ENCODE measurements at places on chromosomes 12 and 14.
A peak's percentile ranks its signal among the peaks of the same experiment; 100 is the strongest.

GRCh38 chr12:57621497-57622292 is 10.5 kb downstream of the ARHGEF25 start:
- peak; percentile 68 for DNase-seq

GRCh38 chr14:20606190-20606901 is 15.2 kb upstream of the RNASE12 start:
- peak; percentile 72 for DNase-seq

DNA sequence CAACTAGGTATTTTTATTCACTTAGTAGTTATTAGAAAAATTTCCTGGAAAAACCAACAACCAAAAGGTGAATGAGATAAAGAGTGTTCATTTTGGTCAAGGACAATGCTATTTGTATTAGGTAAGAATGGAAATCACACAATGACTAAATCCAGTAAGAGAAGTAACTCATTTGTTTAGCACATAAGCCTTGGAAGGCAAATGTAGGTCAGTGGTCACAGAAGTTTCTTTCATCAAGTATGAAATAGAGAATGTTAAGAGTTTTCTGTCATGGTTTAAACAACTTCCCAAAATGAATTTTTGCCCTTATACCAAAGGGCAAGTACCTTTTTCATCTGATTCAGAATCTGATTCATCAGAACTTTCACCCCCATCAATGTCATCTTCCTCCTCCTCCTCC is 101.7 kb downstream of the KIF21A start:
- no peak for DNase-seq

DNA sequence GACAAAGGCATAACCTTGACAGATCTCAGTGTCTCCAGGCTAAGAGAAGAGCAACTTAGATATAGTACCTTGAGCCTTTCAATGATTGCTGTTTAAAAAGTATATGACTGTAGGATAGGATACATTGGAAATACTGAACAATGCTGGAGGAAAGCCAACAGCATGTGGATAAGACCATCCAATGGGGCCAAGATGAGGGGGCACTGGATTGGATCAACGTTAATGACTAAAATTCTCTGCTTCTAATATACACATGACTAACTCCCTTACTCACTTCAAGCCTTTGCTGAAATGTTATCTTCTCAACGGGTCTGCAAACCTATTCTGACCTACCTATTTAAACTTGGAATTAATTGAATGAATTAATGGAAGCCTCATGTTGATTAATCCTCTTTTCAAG is 354.9 kb downstream of the RAD51B start:
- DNase-seq, result no peak

DNA sequence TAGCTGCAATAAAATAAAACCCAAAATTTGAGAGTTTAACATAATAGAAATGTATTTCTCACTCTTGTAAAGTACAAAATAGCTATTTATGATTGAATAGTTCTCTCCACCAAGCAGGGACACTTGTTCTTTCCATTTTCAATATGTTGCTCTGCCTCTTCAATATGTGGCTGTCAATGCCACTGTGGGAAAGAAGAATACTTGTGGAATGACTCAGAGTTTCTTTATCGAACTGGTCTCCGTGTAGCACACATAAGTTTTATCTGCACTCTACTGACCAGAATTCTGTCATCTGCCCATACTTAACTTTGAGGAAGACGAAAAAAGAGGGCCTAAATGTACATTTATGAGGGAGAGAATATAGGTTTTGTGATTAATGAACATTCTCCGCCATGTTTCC is 256.9 kb downstream of the ATXN7L3B start:
- no peak for DNase-seq

DNA sequence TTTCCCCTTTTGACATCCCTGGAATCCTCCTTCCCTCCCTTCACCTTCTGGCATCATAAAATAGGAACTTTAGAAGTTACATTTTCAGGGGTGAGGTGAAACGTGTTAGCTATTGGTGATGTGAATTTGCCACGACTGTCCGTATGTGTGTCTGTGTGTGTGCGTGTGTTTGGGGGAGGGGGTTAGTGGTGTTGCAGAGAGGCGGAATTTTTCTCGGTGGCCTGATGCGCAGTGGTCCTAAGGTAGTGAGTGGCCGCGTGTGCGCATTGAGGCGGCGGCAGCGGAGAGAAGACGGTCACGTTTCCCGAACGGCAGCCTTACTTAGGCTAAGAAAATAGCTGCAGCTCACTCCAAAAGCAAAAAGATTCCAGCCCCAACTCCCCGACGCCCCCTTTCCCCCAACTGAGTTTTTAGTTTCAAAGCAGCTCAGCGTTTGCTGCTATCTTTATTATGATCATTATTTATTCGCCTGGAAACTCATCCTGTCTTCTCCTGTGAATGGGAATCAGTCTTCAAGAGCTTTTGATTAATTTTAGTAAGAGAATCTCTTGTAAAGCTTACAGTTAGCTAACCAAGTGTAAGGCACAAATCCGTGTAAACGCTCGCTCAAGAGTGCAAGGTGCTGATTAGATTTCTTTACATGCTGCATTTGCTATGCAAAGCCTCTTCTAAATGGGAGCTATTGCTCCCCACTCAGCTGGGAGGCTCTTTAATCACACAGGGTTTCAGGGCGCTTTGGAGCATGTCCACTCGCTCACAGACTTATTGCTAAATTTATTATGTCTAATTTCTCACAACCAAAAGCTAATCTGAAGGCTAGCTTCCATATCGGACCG is 4.7 kb downstream of the FLRT2 start:
- no peak for DNase-seq

DNA sequence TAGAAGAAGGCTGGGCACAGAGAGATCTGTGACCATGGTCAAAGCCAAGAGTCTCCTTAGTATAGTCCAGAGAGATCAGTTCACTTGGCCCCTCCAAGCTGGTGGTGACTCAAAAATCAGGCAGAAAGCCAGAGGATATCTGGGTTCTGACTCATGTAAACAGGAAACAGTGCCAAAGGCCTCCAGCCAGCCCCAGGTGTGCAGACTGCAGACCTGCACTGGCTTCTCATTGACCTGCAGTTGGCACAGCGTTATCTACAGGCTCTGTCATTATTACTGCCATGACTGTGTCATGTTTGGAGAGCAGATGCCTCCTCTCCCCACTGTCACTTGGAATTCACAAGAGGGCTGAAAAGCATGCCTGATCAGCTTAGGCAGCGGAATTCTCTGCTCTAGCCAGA is 295.7 kb upstream of the PRKD1 start:
- no peak for DNase-seq

- peak; percentile 90 for DNase-seq
These were observed 17.4 kb downstream of the PYGL start for GRCh38 chr14:50926851-50927386.
